Fibroblast of skin of scalp (primary cell): ENCODE measurements at places on chromosomes 2 and 18.

- no peak for DNase-seq
These were observed 62.6 kb upstream of the TGFA start for GRCh38 chr2:70616168-70616694.

DNA sequence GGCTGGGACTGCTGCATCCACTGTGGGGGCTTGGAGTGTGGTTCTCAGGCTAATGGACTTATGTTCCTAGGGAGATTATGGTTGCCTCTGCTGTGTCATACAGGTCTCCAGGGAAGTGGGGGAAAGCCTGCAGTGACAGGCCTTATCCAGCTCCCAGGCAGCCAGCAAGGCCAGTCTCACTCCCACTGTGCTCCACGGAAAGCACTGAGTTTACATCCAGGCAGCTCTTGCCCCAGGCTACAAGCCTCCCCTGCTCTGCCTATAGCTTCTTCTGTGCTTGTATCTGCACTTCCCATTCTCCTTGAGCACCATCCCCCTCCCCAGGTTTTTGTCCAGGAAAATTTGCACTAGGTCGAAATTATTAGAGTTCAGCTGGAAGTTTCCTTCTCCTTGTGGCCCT, 231.9 kb downstream of the ZRANB3 start:
- DNase-seq = no peak

GRCh38 chr2:10036095-10036884, 7.1 kb upstream of the KLF11 start:
- DNase-seq = peak; percentile 59

GRCh38 chr18:12639990-12640880, 17.7 kb downstream of the SPIRE1 start:
- peak; percentile 82 for DNase-seq

DNA sequence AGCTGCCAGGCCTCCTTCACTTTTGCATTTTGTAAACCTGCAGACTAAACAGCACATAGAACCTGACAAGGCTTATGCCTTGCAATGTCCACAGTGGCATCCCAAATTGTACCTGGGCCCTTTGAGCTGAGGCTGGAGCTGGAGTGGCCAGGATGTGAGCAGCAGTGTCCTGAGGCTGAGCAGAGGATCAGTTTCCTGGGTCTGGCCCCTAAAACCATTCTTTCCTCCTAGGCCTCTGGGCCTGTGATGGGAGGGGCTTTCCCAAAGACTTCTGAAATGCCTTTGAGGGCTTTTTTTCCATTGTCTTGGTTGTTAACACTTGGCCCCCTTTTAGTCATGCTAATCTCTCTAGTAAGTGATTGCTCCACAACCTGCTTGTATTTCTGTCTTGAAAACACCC, 32.8 kb downstream of the FSIP2 start:
- no peak for DNase-seq

DNA sequence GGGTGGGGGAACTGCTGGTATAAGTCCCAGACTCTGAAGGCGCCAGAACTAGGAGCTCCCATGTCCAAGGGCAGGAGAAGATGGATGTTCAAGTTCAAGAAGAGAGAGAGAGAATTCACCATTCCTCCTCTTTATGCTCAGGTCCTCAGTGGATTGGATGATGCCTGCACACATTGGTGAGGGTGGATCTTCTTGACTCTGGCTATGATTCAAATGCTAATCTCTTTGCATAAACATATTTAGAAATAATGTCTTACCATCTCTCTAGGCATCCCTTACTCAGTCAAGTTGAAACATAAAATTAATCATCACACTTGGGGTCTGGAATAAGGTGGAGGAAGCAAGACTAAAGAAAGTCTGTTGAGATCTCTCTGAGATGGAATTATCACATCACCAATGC, 210.6 kb upstream of the CHST9 start:
- no peak for DNase-seq

DNA sequence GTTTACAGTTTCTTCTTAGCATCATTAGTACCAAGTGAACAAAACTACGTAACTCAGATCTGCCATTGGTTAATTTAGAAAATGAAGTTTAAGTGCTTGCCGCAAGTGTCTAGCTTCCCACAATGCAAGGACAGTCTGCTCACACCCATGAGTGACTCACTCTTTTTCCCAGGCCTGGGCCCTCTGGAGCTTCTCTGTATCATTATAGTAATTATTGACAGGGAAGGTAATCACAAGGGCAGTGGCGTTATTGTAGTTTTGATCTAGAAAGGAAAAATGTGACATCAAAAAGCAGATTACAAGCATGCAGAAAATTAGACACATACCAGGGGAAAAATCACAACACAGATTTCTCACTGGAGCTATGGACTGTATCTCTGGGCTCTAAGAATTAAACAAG, 38.5 kb downstream of the NPC1 start:
- peak; percentile 24 for DNase-seq

- DNase-seq = no peak
These were observed 932.3 kb upstream of the ACVR2A start for GRCh38 chr2:146912536-146912935.

GRCh38 chr2:6071519-6071918, 379.3 kb downstream of the SOX11 start:
- DNase-seq = no peak

- DNase-seq = no peak
These were observed 440.8 kb upstream of the SALL3 start for GRCh38 chr18:78538669-78539440.

DNA sequence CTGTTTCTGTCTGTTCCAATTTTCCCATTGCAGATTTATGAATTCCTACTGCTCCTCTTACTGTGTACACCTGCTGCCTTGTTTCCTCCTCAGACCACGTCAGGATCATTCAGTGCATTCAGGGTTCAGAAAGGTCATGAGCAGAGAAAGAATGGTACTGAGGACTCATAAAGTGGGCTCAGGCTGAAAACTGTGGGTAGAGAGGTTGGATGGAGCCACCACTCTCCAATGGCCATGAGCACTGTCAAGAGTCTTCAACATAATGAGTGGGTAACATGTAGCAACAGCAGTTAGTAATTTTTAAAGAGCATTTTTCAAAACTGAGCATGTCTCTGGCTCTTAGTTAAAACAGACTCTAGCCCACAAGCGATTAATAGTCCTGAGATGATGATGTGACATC, 138.2 kb downstream of the ZEB2 start:
- no peak for DNase-seq

- DNase-seq = no peak
These were observed 194.7 kb upstream of the ERBB4 start for GRCh38 chr2:212733273-212733672.

DNA sequence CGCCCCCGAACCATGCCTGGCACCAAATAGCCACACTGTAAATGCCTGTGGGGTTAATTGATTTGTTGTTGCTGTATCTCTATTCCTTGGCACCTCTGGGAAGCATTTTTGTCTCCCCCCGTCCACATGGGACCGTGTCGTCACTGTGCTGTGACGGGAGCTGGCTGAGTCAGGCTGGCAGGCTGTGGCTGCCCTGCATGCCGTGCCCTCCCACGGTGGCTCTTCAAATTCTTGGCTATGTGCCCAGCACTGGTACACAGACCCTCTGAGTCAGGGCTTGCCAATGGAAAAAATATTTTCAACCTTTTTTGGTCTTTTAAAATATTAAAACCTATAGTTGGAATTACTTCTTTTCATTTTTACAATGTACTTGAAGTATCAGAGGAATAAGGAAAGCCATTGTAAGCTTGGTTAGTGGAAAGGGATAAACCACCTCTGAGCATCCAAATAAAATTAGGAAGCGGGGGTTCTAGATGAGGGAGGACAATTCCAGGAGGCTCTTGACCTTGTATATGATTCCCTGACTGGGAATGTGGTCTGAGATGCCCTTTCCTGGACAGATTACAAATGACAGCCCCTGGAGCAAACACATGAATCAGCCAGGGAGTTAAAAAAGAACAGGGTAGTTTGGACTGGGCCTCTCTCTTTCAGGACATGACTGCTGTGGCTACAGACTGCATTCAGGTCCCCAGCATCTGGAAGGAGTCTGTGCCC, 59.4 kb downstream of the DGKD start:
- peak; percentile 86 for DNase-seq

DNA sequence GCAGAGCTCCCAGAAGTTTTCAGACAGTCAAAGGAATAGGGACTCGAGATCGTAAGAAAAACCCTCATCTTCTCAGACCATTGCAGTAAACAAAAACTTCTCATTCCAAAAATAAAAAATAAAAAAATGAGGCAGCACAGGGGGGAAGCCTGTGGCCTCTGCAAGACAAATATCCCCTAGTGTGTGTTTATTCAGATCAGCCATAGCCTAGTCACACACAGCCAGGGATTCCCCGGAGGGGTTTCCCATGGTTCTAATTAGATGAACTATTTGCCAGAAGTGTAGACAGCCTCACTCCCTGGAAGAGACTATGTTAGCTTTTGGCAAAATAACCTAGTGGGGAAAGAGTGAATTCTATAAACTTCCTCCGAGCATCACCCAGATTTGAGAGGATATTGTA, 122.9 kb upstream of the KLF7 start:
- DNase-seq = peak; percentile 80

GRCh38 chr2:196481324-196481697, 158.2 kb upstream of the CCDC150 start:
- DNase-seq = peak; percentile 91

DNA sequence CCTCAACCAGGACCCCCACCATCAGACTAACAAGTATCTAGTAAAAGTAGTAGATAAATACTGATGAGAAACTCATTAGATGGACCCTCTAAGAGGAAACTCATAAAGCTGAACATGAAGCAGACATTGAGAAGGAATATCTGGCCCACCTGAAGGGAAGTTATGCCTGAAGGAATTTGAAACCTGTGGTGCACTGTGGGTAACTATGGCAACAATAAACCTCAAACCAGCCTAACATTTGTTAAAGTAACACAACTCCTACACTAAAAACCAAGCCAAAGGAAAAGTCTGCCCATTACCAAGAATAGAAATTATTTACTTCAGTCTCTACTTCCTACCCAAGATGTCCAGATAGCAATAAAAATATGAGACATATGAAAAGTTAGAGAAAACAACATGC, 43.4 kb downstream of the KIAA1328 start:
- no peak for DNase-seq

DNA sequence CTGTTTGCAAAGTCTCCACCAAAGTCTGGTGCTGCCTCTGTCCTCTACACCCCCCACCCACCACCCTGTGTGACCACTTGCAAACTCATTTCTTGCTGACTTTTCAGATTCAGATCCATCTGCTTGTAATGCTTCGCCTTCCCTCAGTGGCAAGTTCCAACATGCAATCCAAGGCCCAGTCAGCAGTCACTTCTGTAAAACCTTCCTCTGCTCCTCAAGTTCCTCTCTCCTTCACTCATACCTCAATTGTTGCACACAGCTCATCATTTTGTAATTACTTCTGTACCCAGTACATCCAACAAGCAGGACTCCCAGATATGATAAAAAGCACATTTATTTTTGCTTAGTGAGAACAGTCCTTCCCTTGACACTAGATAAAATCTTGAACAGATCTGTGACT, 6.5 kb upstream of the LOXHD1 start:
- DNase-seq = no peak

DNA sequence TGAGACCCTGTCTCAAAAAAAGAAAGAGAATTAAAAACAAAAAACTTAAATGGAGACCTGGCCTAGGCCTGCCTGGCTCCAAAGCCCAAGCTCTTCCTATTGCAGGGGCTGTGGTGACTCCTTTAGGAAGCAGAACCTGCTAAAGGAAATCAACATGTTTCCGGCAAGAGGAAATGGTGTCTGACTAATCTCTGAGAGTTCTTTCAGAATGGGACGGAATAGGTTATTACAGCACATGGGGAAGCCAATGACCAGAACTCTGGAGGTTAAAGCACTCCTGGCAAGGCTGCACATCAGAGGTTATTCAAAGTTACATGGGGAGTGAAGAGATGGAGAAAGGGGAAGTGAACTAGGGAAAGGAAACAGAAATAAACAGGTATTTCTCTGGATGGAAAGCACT, 21.4 kb downstream of the KIF3C start:
- DNase-seq = no peak

DNA sequence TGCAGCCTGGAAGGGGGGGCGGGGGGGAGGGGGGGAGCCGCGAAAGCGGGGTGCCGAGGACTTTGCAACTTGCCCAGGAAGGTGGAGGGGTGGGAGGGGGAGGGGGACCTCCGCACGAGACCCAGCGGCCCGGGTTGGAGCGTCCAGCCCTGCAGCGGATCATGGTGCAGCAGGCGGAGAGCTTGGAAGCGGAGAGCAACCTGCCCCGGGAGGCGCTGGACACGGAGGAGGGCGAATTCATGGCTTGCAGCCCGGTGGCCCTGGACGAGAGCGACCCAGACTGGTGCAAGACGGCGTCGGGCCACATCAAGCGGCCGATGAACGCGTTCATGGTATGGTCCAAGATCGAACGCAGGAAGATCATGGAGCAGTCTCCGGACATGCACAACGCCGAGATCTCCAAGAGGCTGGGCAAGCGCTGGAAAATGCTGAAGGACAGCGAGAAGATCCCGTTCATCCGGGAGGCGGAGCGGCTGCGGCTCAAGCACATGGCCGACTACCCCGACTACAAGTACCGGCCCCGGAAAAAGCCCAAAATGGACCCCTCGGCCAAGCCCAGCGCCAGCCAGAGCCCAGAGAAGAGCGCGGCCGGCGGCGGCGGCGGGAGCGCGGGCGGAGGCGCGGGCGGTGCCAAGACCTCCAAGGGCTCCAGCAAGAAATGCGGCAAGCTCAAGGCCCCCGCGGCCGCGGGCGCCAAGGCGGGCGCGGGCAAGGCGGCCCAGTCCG, 540 bp downstream of the SOX11 start:
- peak; percentile 57 for DNase-seq

GRCh38 chr18:11661430-11661829, 27.6 kb upstream of the GNAL start:
- no peak for DNase-seq

DNA sequence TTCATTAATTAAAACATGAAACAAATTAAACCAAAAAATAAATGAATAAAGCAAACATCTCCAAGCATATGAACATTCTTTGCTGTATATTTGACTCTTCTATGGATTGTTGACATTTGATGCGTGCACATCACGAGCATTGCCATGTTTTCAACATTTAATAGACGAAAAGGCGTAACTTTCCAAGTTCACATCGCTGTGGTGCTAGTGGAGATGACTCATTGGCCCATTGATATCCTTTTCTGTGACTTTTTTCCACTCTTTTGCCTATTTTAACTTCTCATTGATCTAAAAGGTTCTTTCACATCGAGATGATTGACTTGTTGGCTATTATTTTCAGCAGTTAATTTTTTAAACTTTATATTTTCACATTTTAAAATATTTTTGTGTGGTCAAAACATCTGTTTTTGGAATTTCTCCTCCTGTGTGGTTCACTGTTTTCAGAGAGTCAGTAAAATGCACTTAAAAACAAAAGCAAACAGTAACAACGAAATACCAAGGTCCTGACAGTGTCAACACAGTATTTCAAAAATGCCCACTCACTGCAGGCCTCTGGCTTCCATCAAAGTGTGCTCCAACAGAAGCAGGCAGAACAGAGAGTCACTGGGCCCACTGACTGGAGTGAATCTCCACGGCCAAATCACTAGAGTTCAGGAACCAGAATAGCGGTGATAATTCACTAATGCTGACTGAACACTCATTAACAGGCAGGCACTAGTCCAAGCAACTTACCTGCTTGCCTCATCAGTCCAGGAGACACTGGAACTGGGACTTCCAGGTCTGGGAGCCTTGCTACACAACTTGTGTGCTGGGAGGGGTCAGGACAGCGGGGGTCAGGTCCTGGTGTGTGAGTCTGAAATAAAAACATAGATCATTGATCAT, 372.2 kb upstream of the SMIM21 start:
- DNase-seq = peak; percentile 32
